ENCODE measurements at places on chromosomes 13 and 19.

DNA sequence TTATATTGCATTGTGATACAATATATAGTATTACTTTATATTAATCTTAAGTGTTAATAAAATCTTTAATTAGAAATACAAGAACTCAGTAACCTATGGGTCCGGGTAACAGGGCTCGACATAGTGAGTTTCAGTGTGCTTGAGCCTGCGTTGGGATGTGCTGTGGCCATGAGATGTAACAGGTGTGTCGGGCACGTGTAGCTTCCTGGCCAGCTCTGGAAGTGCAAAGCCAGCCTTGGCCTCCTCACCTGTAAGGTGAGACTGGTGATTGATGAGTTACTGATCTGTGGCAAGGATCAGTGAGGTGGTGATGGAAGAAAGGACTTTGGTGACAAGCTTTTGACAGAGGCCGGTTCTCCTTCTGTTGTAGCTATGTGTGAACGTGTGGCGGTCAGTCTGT is 19.2 kb downstream of the ATP4B start:
- H3K27me3 ChIP-seq = no peaks in the 10 kb centered on the region
- DNase-seq = peak; percentile 45
- no peak overlapping the region for H3K27ac ChIP-seq
- H3K4me1 ChIP-seq = no peaks in the 10 kb centered on the region

- no peaks in the 10 kb centered on the region for H3K27me3 ChIP-seq
- H3K27ac ChIP-seq = no peak overlapping the region
- no peak for DNase-seq
- no peaks in the 10 kb centered on the region for H3K36me3 ChIP-seq
Observed at GRCh38 chr19:30105727-30106126, 163.7 kb downstream of the URI1 start.

- no peaks in the 10 kb centered on the region for H3K36me3 ChIP-seq
- H3K4me3 ChIP-seq = no peak overlapping the region
- H3K4me1 ChIP-seq = no peaks in the 10 kb centered on the region
- no peak overlapping the region for H3K27ac ChIP-seq
- no peaks in the 10 kb centered on the region for H3K27me3 ChIP-seq
Observed at GRCh38 chr19:40159744-40160143, 31.5 kb upstream of the MAP3K10 start.

- no peaks in the 10 kb centered on the region for H3K27me3 ChIP-seq
- DNase-seq = no peak
- H3K27ac ChIP-seq = no peak overlapping the region
- no peaks in the 10 kb centered on the region for H3K4me1 ChIP-seq
Observed at GRCh38 chr13:108574856-108575255, 54.6 kb upstream of the MYO16 start.

DNA sequence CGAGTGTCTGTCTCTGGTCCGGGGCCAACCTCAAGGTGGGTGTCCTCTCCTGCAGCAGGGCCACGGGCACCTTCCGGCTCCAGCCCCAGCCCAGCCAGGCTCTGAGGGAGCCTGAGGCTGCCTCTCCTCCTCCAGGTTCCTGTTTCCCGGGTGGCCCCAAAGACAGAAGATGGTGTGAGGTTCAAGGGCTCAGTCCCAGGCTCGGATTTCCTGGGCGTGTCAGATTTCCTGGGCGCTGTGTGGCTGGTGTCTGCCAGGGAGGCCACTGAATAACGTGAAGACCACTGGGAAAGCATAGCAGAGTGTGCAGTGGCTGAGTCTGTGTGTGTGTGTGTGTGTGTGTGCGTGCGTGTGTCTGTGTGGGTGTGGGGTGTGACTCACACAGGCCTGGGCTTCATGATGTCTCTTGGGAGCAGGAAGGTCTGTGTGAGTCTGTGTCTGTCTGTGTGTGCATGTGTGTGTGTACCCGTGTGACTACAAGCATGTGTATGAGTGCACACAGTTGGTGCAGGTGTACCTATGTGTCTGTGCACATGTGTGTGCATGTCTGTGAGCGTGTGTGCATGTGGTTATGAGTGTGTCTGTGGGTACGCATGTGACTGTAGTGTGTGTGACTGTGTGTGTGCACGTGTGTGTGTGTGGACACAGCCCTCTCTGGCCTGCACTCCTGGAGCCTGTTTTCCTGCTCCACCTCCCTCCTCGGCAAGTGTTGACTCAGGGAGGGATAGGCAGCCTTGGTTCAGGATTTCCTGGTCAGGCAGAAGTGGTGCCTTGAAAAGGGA is 28.3 kb downstream of the CEBPA start:
- no peak overlapping the region for H3K4me3 ChIP-seq
- H3K27me3 ChIP-seq = no peaks in the 10 kb centered on the region
- no peaks in the 10 kb centered on the region for H3K36me3 ChIP-seq
- H3K4me1 ChIP-seq = peaks cover 16% of the 10 kb centered on the region
- H3K27ac ChIP-seq = no peak overlapping the region
- DNase-seq = peak; percentile 97

DNA sequence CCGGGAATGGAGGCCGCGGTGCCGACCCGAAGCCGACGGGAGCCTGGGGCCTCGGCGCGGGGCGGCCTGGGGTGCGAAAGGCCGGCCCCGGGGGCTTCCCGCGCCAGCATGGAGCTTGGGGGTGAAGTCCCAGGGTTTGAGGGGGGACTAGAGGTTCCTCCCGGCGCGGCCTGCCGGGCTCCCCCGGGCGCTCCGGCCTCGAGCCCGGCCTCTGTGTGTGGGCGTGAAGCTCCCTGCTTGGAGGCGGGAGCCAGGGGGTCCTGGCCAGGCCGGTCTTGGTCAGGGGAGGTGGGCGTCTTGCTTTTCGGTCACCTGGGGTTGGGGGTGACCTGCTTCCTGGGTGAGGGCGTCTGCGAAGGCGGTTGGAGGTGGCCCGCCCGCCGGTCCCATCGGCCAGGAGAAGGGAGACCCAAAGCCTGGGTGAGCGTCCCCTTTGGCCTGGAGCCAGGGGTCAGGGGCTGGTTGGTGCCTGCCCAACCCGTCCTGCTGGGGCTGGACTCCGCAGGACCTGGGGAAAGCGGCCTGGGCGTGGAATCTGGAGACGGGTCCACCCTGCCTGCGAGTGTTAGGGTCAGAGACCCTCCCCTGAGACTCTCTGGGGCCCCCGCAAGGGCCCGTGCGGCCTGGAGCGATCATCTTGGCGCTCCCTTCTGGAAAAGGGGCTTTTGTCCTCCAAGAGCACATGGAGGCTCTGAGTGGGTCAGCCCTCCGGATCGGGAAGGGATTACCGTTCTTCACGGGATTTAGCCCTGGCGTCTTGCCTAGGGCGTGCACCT is 535 bp downstream of the BSG start:
- H3K4me3 ChIP-seq = peak overlapping the region; percentile 97
- H3K27me3 ChIP-seq = no peaks in the 10 kb centered on the region
- peak; percentile 98 for DNase-seq
- H3K36me3 ChIP-seq = no peaks in the 10 kb centered on the region
- H3K4me1 ChIP-seq = peaks cover 44% of the 10 kb centered on the region

- H3K27me3 ChIP-seq = no peaks in the 10 kb centered on the region
- H3K4me1 ChIP-seq = peaks cover 88% of the 10 kb centered on the region
- peak overlapping the region; percentile 99 for H3K27ac ChIP-seq
Observed at GRCh38 chr13:33274264-33274663, 11.3 kb downstream of the STARD13 start.

GRCh38 chr13:110337247-110337646 is 30.2 kb downstream of the COL4A2 start:
- H3K27me3 ChIP-seq = no peaks in the 10 kb centered on the region
- peaks cover 37% of the 10 kb centered on the region for H3K36me3 ChIP-seq
- H3K27ac ChIP-seq = peak overlapping the region; percentile 79
- no peak overlapping the region for H3K4me3 ChIP-seq
- peaks cover 34% of the 10 kb centered on the region for H3K4me1 ChIP-seq

DNA sequence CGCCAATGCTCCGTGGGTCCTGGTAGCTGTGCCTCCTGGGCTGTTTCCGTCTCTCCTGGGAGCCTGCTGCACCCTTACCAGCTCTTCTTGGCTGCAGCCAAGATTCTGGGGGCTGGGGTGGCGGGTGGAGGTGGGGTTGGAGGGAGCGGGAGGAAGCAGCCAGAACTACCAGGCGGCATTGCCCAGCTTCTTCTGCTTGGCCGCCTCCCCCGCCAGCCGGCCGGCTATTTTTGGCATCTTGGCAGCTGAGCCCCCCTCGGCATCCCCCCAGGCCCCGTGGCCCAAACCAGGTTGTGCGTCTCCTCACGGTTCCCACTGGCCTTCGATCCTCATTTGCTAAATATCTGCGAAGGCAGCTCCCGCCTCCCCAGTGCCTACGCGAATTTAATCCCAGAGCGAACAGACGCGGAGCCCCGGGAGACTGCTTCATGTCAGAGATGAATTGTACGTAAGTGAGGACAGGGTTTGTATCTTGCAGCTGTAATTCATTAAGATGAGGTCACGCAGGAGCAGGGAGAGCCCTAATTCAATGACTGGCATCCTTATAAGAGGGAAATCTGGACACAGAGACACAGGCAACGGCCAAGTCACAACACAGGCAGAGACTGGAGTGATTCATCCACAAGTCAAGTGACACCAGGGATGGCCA is 12.8 kb upstream of the PEAK3 start:
- peaks cover 21% of the 10 kb centered on the region for H3K27me3 ChIP-seq
- peak; percentile 98 for DNase-seq
- H3K4me1 ChIP-seq = peaks cover 13% of the 10 kb centered on the region
- no peaks in the 10 kb centered on the region for H3K36me3 ChIP-seq
- no peak overlapping the region for H3K27ac ChIP-seq

DNA sequence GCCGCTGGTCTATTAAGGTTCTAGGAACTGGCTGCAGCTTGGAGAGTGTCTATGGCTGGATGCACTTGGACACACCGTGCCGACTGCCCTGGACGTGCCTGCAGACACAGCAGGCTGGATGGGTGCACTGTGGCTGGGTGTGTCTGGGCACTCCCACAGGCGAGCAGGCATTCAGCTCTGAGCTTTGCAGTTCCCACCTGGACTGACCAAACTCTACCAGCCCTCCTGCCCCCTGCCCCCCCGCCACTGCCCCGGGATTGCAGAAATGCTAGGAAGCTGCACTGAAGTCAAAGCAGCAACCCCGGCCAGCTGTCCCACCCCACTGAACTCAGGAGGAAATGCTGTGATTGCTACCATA is 7.0 kb upstream of the LRP3 start:
- DNase-seq = no peak
- H3K36me3 ChIP-seq = no peaks in the 10 kb centered on the region
- no peak overlapping the region for H3K27ac ChIP-seq
- H3K4me1 ChIP-seq = peaks cover 4% of the 10 kb centered on the region

- H3K27me3 ChIP-seq = no peaks in the 10 kb centered on the region
- peak; percentile 88 for DNase-seq
- peak overlapping the region; percentile 99 for H3K27ac ChIP-seq
- no peak overlapping the region for H3K4me3 ChIP-seq
- H3K36me3 ChIP-seq = peaks cover 18% of the 10 kb centered on the region
- H3K4me1 ChIP-seq = peaks cover 69% of the 10 kb centered on the region
Observed at GRCh38 chr13:110390567-110390966, 83.5 kb downstream of the COL4A2 start.

GRCh38 chr13:46679369-46680120 is 117.4 kb downstream of the ESD start:
- peak; percentile 88 for DNase-seq
- H3K36me3 ChIP-seq = no peaks in the 10 kb centered on the region
- H3K27ac ChIP-seq = peak overlapping the region; percentile 75

DNA sequence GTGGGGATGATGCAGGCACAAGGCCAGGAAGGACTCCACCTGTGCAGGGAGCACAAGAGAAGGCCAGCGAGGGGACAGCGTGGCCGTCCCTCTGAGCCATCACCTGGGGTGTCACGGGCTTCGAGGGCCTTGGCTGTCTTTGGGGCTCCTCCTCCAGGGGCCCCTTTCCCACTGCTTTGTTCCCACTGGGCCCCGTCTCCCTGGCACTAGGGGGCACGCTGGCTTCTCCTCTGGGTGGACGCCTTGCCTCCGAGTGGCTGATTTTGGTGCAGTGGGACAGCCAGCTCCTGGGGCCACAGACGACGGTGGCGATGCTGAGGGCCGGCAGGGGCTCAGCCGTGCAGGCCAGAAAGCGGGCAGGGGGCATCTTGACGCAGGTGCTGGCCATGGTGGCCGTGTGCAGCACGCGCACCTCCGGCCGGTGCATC is 43.2 kb upstream of the GRTP1 start:
- no peaks in the 10 kb centered on the region for H3K36me3 ChIP-seq
- H3K27ac ChIP-seq = no peak overlapping the region
- DNase-seq = peak; percentile 72
- H3K4me1 ChIP-seq = peaks cover 18% of the 10 kb centered on the region
- H3K27me3 ChIP-seq = no peaks in the 10 kb centered on the region
- H3K4me3 ChIP-seq = no peak overlapping the region

GRCh38 chr13:50080911-50081678 is 65.9 kb downstream of the KCNRG start:
- peaks cover 30% of the 10 kb centered on the region for H3K4me1 ChIP-seq
- H3K27ac ChIP-seq = peak overlapping the region; percentile 89
- peak overlapping the region; percentile 85 for H3K4me3 ChIP-seq
- peak; percentile 57 for DNase-seq
- H3K27me3 ChIP-seq = no peaks in the 10 kb centered on the region

DNA sequence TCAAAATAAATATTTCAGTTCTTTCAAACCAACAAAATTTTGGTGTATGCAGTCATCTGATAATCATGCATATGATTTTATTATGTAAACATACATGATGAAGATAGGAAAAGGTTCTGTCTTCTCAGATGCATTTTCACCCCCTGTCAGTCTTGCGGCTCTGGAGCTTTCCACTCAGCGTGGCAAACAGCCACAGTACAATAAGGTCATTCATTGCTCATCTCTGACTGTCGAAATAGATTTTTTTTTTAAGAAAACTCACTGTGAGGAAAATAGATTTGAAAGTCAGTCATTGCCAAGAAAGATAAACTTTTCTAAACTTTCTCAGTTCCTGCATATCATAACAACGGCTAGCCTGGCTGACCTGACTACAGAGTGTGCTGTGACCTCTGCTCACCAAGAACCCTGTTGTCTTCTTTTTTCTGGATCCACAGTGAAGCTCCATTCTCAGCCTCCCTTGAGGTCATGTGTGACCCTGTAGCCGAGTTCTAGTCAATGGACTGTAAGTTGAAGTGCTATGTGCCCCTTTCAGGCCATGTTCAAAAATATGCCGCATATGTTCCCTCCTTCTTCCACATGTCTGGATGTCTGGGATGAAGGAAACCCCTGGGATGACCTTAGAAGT is 519.6 kb downstream of the KLF5 start:
- no peaks in the 10 kb centered on the region for H3K4me1 ChIP-seq
- no peaks in the 10 kb centered on the region for H3K27me3 ChIP-seq
- H3K36me3 ChIP-seq = no peaks in the 10 kb centered on the region
- H3K27ac ChIP-seq = no peak overlapping the region
- no peak for DNase-seq

GRCh38 chr13:78759704-78760103 is 100.7 kb upstream of the OBI1 start:
- no peaks in the 10 kb centered on the region for H3K27me3 ChIP-seq
- no peak overlapping the region for H3K27ac ChIP-seq
- no peaks in the 10 kb centered on the region for H3K36me3 ChIP-seq
- DNase-seq = no peak
